ENCODE measurements at places on chromosomes 5 and 9.
A peak's percentile ranks its signal among the peaks of the same experiment; 100 is the strongest.

GRCh38 chr9:506281-506680 lies 291.6 kb downstream of the DOCK8 start:
- no peak for DNase-seq

GRCh38 chr5:180119031-180119902 lies 47.7 kb upstream of the RNF130 start:
- DNase-seq, result no peak

GRCh38 chr9:94923326-94924089 lies 197.0 kb downstream of the AOPEP start:
- no peak for DNase-seq

GRCh38 chr9:127878652-127879390 lies 1.3 kb upstream of the AK1 start:
- no peak for DNase-seq

GRCh38 chr5:134549714-134550113 lies 24.2 kb downstream of the JADE2 start:
- DNase-seq, result no peak

GRCh38 chr9:6412487-6413364 lies at the start of gene UHRF2:
Gene UHRF2, plus strand, starts transcription at chr9:6413199. Its CDS starts 292 bp downstream, at chr9:6413491.
- DNase-seq, result peak; percentile 99

- DNase-seq, result no peak
These were observed 14.6 kb upstream of the PPP2CA start for GRCh38 chr5:134240421-134240962.

- DNase-seq, result peak; percentile 56
These were observed at the start of gene DOCK8 for GRCh38 chr9:214648-215493. Gene DOCK8, plus strand, starts transcription at chr9:214865. Its CDS starts 112 bp downstream, at chr9:214977.

DNA sequence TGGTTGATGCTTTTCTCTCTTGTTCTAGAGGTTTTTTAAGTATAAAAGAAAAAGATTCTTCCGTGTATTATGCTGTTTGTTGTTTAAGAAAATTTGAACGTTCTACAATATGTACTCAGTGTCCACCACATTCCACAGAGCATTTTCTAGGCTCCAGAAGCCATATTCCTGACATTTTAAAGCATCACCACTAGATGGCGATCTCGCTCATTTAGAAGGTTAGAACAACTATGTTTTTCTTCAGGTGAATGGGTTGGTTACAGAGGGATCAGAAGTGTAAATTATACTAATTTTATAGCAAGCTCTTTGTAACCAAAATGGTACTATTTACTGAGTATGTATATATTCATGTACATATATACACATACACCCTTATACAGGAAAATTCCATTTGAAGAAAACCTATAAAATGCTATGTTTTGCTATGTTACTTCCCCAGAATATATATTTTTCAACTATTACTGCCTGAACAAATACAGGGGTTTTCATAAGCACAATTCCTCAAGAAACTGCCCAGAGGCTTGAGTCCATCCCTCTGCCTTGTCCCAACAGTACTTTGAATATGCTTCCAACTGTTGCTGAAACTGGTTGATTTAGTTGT lies 284.3 kb downstream of the CCDC171 start:
- DNase-seq, result no peak

DNA sequence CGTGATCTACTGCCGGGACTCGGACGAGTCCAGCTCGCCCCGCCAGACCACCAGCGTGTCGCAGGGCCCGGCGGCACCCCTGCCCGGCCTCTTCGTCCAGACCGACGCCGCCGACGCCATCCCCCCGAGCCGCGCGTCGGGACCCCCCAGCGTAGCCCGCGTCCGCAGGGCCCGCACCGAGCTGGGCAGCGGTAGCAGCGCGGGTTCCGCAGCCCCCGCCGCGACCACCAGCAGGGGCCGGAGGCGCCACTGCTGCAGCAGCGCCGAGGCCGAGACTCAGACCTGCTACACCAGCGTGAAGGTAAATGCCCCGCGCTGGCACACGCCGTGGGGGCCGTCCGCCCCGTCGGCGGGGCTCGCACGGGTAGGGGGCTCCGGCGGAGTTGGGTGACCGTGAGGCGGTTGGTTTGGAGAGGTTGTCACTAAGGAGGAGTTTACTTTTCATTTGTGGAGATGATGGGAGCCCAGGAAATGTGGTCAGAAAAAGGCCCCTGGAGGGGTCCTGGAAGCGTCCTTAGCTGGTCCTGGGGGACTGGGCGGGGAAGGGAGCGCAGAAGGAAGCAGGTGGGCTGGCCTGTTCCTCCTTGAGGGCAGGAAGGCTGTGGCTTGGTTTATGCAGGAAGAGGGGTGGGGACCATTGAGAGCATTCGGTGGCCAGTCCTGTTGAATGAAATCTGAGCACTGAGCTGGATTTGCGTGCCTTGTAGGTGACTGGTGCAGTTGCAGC lies 647 bp downstream of the PDE8B start:
- no peak for DNase-seq

GRCh38 chr5:165477546-165477945 lies 1972.1 kb downstream of the MAT2B start:
- DNase-seq, result no peak

DNA sequence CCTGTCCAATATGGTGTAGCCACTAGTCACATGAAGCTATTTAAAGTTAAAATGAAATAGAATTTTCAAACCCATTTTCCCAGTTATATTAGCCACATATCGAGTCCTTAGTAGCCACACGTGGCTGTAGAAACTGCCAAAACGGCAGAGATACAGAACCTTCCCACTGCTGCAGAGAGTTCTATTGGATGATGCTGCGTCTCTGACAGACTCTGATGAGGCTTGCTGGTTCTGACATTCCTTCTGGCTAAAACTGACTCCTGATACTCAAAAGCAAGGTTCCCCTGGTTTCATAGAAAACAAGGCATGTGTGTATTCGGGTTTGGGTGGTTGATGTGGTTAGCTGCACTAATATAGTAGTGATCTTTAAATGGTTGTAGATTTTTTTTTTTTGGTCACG lies 91.5 kb downstream of the TLE4 start:
- DNase-seq, result no peak

GRCh38 chr9:137422604-137423513 lies at the start of the genes EXD3 and NOXA1:
Gene EXD3, minus strand, starts transcription at chr9:137423162. Its CDS starts 27,805 bp downstream, at chr9:137395357.
Gene NOXA1, plus strand, starts transcription at chr9:137423393. Its CDS starts 137 bp downstream, at chr9:137423530.
- peak; percentile 80 for DNase-seq

DNA sequence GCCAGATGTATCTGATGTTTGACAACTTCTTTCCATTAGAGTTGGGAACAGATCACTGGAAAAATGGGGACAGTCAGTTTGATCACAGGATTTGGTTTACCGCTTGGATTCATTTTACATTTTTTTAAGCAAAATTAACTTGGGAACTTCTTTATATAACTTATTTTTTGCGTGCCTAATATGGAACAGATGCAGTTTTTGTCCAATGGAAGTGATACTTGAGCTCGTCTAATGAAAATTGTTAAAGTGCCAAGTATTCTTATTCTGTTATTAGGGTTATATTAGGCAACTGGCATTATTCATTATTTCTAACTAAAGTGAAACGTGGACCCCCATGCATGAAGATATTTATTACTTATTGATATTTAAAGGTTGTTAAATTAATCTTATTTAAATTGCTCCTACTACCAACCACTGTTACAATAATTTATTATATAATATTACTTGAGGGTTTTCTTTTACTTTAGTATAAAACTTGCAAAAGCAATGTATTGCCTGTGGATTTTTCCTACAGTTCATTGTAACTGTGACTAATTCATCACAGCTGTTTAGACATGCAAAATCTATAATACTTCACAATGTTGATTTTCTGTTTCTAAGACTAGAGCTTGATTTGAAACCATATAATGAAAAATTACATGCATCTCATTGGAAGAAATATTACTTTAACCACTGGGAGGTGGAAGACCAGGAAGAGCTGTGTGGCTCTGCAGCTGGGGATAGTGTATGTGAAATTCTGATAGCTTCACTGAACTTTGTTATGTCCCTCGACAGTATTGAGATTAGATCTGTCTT lies 787.3 kb upstream of the WWC1 start:
- no peak for DNase-seq

- no peak for DNase-seq
These were observed 83.3 kb upstream of the CCDC112 start for GRCh38 chr5:115379622-115380344.

DNA sequence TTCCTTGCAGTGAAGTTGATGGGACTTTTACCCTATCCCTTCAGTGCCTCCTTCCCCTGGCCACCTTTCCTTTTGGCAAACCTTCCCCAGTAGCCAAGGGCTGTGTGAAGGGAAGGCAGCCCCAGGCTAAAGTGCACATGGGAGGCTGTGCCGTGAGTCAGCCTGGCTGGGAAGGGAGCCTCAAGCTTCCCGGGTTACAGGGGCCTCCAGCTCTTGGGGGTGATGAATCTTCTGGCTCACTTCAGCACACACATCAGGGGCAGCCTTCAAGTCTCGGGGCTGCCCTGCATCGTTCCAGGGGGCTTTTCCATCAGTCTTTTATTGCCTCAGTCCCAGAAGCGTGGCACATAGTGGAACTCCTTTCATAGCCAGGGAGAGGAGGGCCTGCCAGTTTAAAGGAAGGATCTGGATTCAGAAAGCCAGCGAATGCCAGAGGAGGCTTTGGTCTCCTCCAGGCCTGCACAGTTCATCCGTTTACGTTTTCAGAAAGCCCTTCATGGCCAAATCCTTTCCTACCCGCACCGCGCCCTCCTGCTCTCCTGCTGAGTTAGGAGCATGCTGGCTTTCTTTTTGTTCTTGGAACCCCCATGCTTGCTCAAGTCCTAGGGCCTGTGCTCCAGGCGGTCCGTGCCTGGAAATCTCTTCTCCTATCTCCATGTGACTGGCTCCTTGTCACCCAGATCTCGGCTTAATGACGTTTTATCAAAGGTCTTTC lies 134.8 kb upstream of the KLF4 start:
- DNase-seq, result no peak

DNA sequence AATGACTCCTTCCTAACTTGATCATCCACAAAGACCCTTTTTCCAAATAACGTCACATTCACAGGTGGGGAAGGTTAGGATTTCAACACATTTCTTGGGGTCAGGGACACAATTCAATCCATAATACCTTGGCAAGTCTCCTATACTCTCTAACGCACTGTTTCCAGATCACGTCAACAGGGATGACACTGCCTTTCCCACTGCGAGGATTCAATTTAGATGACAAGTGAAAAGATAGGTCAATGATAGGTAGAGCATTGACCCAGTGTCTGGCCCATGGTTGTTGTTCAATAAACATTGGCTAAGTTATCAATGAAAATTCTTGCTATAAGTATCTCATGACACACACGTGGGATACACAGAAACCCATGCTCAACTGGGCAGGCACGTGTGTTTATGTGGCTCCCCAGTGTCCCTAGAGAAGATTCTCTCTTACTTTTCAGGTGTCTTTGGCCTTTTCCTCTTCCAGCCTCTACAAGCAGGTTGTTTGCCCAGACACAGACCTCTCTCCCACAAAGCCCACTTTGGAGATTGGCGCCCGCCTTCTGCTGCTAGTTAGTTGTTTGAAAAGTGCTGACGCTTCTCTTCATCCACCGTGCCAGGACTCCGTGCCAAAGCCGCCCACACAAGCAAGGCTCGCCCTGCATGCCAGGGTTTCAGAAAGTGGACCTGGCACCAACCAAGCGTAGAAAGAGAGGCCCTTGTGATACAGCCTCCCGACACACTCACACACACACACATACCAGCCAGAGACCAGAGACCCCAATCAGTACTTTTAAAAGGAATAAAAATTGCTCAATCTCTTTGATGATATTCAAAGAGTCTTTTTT lies 594.5 kb downstream of the BNC2 start:
- no peak for DNase-seq

DNA sequence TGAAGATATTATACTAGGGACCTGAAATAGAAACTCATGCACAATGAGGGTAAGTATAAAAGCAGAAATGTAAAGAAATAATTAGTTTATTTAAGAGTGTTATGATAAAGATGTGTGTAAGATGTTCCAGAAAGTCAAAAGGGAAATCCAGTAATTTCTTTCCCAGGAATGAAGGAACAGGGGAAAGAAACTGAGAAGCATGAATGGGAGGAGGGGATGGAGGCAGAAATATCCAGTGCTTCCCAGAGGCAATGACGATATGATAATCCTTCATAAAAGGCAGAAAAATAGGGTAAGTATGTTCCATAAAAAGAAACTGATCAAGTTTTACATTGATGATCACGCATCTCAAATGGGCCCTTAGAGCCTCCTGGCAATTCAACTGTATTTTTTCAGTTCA lies 120.7 kb upstream of the LPAR1 start:
- no peak for DNase-seq

DNA sequence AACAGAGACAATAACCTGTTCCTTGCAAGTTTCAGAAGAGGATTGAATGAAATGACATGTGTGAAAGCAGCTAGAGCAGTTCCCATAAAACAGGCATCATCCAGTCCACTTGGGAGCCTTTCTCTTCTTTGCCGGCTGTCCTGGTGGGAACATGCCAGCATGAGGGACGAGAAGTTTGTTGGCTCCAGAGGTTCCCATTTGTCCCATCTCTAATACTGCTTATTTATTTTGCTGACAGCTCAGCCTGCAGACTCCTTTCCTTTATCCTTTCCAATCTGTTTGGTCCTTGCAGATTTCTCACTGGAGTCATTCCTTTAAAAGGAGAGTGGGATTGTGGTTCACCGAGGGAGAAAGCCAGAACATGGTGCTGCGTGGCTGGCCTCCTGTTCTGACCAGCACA lies 321.5 kb upstream of the CLINT1 start:
- no peak for DNase-seq

GRCh38 chr9:134214386-134214765 lies 50.0 kb upstream of the RNU6ATAC start:
- no peak for DNase-seq

DNA sequence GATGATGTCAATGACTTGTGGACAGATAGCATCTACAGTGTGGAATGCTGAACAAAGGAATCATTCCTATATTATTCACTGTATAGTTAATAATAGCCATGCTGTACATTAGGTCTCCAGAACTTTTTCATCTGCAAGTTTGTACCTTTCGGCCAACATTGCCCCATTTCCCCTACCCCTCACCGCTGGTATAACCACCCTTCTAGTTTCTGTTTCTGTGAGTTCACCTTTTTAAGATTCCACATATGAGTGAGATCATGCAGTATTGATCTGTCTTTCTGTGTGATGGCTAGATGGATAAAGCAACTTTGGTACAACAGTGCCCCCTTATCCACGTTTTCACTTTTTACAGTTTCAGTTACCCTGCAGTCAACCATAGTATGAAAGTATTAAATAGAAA lies 18.8 kb upstream of the ALDH1B1 start:
- DNase-seq, result no peak

DNA sequence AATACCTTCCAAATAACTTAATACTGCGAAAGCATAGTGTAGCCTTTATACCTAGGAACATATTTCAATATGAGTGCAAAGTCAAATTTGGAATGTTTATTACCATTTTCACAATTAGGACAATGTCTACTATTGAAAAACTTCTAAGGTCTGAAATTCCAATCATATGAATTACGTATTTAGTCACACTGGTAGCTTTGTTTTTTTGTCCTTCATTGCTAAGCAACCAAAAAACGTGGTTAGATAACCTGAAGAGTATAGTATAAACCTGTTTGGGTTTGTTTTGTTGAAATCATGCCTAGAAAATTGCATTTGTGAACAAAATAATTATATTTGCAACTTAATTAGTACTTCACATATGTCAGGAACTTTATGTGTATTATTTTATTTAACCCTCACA lies 134.2 kb downstream of the FBXO4 start:
- no peak for DNase-seq

DNA sequence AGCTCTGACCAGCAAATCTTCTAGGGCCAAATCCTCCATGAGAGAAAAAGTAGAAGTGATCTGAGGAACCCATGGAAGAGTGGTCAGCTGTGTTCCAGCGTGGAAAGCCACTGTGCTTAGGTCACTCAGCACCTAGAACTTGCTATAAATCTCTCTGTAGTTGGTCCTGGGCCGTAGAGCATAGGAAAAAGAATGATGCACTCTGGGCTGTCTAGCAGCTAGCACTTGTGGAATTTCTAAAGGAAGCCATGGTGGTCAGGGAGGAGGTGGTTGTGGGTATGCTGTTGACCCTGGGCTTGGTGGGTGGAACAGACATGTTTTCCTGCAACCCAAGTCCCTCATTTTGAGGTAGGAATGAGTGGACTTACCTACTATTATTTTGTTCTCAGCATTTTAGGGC lies 48.1 kb downstream of the GGTA1 start:
- DNase-seq, result no peak
